ENCODE measurements at places on chromosomes 1 and 21. TPM values are rescaled to one million over a fixed set of nuclear protein-coding genes. Genes with fewer than 3 reads are reported as not detected.

DNA sequence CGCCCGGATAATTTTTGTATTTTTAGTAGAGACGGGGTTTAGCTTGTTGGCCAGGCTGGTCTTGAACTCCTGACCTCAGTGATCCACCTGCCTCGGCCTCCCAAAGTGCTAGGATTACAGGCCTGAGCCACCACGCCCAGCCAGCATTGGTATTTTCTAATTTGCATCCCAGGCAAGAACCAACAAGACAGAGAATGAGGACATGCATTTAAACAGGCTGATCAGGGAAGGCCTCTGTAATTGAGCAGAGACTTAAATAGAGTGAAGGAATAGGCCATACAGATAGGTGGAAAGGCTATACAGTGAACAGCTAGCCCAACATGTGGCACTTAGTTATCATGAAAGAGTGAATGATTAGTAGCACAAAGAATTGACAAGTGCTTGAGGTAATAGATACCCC lies 230.4 kb downstream of the SLC35F3 start:
- no peak for DNase-seq

DNA sequence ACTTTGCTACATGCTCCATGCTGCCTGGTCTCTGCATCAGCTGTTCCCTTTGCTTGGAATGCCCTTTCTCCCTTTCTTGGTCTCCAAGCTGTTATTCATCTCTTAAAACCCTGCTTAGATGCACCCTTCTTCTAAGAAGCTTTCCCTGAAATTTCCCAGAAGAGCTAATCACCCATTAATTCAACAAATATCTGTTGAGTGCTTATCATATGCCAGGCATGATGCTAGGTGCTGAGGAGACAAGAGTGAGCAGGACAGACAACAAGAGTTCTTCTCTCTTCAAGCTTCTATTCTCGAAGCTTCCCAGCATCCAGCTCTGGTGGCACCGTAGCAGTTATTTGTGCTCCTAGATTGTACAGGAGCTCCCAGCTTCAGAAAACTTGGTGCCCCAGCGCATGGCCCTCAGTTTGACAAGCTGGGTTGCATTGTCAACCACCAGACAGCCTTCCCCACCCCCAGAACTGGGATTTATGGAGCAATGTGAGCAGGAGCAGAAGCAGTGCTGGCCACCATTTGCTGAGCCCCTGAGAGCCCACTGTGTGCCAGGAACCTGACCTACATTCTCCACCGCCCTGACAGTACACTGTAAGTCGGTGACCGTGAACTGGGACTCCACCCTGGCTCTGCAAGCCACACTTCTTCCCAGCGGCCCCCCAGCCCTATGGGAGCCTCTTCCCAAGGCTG lies 68.0 kb upstream of the ACOT11 start:
- no peak for DNase-seq

DNA sequence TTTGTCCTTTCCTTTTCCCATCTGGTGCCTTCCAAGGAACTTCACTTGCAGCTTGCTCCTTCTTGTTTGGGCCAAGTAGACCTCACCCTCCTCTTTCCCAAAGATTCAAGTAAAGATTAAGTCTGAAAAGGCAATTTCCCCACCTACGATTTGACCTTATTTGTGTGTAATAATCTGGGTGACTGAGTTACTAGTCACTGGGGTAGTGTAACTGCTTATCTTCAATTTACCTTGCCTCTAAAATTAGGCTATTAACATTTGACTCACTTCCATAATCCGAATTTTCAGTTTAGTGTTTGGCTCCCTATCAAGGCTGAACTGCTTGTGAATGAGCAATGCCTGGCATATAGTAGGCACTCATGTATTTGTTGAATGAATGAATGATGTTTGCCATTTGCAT lies 59.6 kb downstream of the PLA2G4A start:
- no peak for DNase-seq

DNA sequence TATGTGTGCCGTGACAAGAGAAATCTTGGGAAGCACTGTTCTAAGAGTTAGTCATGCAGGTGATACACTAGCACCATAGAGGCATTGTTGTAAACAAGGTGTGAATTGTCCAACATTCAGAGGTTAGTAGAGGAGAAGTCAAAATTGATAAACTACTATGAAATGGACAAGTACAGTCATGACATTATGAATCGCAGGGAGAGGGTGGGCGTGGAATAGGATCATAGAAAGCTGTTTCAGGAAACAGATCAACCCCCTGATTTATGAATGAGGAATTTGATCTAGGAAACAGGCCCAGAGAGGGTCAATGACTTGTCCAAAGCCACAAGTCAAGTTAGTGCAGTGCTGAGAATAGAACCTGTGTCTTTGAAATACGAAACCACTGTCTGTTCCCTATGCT lies 58.5 kb upstream of the LAX1 start:
- DNase-seq, result no peak

- DNase-seq, result no peak
Observed at GRCh38 chr1:2575801-2576663, 10.5 kb upstream of the PRXL2B start.

GRCh38 chr21:25273959-25274358 lies 333.3 kb downstream of the MRPL39 start:
- DNase-seq, result no peak

GRCh38 chr1:68384872-68385411 lies 64.8 kb downstream of the RPE65 start:
- no peak for DNase-seq

DNA sequence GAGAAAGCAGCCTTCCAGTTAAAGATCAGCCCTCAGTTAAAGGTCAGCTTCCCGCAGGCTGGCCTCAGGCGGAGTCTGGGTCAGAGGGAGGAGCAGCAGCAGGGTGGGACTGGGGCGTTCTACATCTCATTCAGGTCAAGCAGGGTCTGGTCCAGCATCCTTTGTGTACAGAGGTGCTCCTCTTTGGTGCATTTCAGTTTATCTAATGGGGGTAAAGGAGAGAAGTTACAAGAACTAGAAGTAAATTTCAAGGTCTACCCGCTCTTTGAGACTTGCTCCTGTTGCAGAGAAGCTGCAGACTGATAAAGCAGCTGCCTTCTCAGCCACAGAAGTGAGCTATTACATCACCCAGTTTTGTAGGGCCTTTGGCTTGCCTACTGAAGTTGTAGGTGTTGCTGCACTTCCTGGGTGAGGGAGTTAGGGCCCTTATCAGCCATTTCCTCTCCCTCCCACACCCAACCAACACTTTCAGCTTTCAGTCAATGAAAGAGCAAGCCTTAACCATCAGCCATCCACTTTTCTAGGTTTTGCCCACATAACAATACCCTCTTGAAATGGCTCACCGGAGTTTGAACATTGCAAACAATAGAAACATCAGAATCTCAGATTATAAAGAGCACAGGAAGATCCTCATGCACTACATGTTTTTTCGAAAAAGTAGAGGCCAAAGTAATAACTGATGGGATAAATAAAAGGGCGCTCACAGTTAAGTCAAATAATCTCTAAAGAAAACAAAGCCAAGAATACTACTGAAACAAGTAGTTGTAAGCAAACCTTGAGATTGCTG lies 2.8 kb upstream of the NUP210L start:
- DNase-seq, result no peak

DNA sequence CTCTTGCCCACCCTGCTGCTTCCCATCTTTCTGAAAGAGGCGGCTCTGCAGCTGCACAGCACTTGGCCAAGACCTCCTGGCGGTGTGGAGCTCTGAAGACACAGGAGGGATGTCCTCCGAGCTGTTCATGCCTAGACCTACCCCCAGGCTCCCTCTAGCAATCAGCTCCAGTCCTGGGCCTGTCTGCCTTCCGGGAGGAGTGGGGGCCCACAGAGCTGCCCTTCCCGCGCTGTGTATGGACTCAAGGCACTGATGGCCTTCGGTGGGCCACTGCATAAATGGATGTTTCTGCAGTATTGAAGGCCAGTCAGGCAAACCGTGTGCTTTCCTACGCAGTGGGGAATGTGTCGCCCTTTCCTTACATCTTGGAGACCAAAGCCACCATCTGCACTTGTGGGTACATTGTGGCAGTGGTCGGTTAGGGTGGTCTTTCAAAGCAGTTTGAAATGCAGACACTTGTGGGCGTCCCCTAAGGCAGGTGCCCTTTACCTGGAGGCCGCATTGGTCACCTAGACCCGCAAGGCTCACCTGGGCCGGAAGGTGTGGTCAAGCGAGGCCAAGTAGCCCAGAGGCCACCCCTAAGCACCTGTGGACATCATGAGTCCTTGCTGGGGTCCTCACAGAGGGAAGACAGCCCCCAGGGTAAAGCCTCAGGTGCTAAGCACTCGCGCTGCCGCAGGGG lies 912 bp upstream of the PKNOX1 start:
- DNase-seq, result peak; percentile 22

- no peak for DNase-seq
Observed at GRCh38 chr1:145990249-145990855, 6.0 kb downstream of the TXNIP start.

- no peak for DNase-seq
Observed at GRCh38 chr1:204157962-204158361, 6.1 kb upstream of the ETNK2 start.

- no peak for DNase-seq
Observed at GRCh38 chr1:95793893-95794292, 559.9 kb downstream of the RWDD3 start.

DNA sequence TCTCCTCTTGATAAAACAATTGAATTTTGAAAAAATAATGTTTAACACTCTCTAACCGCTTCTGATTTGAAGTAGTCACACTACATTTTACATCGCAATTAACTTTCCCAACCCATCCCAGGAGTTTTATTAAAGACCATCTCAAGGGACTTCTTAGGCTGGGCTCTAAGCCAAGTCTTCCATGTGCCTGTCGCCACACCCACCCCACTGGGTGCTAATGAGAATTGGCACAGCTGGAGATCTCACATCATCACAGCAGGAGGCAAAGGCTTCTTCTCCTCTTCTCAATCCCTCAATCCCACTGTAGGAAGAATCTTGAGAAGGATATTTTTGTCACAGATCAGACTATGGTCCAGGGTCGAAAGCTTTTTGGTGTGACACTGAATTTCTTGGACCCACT lies 328.9 kb downstream of the NUF2 start:
- no peak for DNase-seq

GRCh38 chr21:29193072-29193471 lies 62.6 kb downstream of the MAP3K7CL start:
- DNase-seq, result no peak

ACAP3 gene
- total RNA-seq, result 98.8 TPM

CFH gene
- total RNA-seq, result 115 TPM

ADCY10 gene
- 0.07 TPM for total RNA-seq

CFAP74 gene
- total RNA-seq, result not detected

Data from lower leg skin (tissue), 4 donors.